ENCODE measurements at places on chromosomes 2 and 18. TPM values are rescaled to one million over a fixed set of nuclear protein-coding genes. Genes with fewer than 3 reads are reported as not detected.

- no peak for DNase-seq
Measured at GRCh38 chr2:69993048-69993565, 31.7 kb upstream of the ASPRV1 start.

DNA sequence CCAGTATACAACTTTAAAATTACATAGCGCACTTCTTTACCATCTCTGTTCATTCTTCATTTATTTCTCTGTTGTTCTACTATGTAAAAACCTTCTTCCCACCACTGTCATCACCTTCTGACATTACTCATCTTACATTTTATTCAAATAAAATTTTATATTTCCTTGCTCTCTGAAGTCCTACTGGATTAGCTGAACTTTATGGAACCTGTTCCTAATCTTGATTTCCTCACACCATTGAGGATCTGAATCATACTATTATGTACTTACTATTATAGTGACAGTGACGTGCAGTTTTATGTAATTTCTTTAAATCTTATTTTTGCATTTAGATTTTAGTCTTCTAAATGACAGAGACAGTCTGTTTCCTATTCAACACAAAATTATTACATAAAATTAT lies 98.3 kb downstream of the DYNAP start:
- DNase-seq = no peak

DNA sequence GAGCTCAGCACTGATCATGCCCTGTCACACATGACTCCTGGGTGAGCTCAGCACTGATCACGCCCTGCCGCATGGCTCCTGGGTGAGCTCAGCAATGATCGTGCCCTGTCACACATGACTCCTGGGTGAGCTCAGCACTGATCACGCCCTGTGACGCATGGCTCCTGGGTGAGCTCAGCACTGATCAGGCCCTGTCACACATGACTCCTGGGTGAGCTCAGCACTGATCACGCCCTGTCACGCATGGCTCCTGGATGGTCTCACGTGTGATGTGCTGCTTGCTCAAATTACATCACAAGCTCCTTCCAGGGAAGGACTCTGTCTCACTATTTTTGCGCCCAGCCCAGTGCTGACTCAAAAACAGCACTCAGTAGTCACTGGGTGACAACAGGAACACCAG lies 258.0 kb downstream of the HDAC4 start:
- DNase-seq = no peak

GRCh38 chr2:231188506-231189170 lies 9.8 kb upstream of the ARMC9 start:
- no peak for DNase-seq

- no peak for DNase-seq
Measured at GRCh38 chr2:161571051-161571429, 53.2 kb upstream of the SLC4A10 start.

Gene MAP3K2
- polyA plus RNA-seq = 17.8 TPM

All from forelimb muscle (tissue), 1 donor.